ENCODE measurements at places on chromosomes 5 and 9. TPM values are rescaled to one million over a fixed set of nuclear protein-coding genes. Genes with fewer than 3 reads are reported as not detected.

DNA sequence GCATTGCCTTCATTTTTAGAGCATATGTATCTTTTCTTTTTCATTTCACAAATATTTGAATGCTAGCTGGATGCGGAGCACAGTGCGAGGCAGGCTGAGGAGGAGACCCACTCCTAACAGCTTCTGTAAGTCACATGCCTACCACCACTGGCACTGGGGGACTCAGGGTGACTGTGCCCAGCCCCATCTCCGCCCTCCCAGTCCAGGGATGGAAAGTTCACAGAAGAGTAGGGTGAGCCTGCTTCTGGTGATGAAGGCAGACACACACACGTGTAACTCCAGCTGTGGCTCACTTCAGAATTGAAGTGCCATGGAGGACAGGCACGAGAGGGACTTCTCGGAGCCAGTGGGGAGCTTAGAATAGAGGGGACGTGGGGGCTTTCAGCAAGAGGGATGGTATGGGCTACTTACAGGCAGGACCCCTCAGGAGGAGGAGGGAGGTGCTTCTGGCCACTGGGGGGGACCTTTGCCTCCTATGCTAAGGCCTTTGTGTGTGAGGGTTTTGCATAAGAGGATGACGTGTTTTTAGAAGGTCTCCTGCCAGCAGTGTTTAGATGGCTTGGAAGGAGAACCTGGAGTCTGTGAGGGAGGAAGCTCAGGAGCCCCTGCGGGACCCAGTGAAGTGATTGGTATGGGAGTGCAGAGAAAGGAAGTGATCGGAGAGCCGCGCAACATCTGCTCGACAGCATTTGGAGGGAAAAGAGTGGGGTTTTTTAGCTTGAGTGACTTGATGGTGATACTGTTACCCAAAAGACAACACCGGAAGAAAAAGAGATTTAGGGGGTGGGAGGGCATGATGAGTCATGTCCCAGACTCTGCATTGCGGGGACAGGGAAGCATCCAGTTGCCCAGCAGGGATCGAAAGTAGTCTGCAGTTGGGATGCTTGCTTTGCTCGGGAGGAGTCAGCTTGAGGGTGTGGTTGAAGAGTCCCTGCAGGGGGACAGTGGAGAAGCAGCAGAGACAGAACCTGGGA is 163.5 kb upstream of the OTULINL start:
- no peak for DNase-seq

DNA sequence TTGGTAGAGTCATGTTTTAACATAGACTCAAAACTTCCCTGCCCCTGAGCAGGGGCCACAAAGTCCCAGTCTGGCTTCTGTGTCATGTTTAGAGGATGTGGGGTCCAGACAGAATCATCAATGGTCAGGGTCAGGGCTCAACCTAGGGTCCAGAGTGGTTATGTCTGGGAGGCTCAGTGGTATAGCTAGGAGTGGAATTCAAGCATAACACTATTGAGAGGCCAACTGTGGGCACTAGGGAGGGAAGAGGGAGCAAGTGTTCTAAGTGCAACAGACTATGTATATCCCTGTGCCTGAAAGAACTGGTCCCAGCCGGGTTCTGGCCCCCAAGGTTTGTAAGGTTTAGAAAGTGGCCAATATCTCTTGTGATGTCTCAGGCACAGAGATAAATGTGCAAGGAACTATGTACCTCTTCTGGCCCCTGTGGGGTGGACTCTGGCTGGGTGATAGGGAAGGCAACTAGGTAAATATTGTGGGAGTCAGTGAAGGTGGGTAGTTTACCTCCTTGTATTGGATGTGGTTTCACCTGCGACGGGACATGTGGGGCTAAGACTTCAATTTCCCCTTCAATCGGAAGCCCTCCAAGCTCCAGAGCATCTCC is 14.0 kb downstream of the MYORG start:
- DNase-seq: no peak

DNA sequence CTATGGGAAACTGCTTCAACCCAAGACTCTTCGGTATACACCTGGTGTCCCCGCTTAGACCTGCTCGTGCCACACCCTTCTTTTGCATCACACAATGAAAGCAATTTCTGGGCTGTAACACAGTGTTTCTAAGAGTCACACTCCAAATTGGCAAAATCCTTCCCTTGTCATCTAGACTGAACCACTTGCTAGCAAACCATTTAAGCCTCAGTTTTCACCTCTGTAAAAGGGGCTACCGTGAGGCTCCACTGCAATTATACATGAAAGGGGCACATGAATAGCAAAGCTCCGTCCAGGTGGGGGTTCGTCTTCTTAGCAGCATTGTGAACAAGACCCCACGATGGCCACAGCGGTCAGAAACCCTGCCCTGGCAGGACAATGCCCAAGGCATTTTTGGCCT is 166.8 kb downstream of the PAX5 start:
- no peak for DNase-seq

DNA sequence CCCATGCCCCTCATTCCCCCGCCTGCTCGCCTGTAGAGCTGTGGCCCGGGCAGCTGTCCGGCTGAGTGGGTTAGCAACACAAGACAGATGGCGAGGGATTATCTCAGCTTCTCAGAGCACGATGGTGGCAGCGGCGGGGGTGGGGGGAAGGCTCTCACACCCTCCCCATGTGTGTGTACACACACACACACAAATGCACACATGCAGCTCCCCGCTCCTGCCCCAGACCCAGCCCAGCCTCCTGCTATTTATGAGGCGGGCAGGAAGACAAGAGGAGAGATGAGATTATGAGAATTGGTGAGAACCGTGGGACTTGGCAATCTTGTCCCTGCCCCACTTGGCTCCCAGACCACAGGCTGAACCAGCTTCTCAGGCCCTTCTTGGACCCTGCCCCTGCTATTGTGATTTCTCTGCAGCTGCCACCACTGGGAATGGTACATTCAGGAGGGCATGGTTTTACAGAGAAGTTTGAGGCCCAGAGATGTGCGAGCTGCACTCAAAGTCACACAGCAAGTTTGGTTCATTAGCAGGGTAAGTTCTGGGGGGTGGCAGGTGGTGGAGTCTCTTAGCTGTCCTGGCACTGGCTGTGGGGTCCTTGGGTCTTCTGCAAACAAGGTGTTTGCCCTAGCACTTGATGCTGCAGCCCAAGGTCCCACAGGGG is 51.0 kb upstream of the PSD2 start:
- no peak for DNase-seq

GRCh38 chr9:79259858-79260257 is 311.9 kb upstream of the TLE4 start:
- no peak for DNase-seq

GRCh38 chr9:118129541-118129940 is 425.3 kb downstream of the TLR4 start:
- DNase-seq: no peak

GRCh38 chr9:121199921-121200320 is 1.7 kb downstream of the RAB14 start:
- no peak for DNase-seq

The GRM6 gene
- total RNA-seq: not detected

The SPINK6 gene
- not detected for total RNA-seq

The TRIM36 gene
- 0.39 TPM for total RNA-seq
